ENCODE measurements at places on chromosomes 5 and 9.

DNA sequence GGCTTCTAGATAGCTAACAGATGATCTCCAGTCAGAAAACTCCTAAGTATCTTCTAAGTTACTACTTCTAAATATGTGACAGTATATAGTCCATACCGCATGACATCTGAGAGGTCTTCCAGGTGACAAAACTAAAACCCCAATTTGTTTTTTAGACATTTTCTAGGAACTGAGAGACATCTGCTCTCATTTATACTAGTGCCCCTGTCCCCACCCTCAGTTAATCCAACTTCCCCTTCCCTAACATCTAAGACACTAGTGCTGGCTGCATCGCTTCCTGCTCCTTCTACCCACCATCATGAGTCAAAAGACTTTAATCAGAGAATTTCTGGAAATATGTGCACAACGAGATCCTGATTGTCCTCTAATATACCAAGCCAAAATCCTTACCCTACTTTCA lies 37.9 kb downstream of the FBXW11 start:
- no peak for DNase-seq

GRCh38 chr5:155275222-155275621 lies 261.7 kb downstream of the KIF4B start:
- DNase-seq = no peak

DNA sequence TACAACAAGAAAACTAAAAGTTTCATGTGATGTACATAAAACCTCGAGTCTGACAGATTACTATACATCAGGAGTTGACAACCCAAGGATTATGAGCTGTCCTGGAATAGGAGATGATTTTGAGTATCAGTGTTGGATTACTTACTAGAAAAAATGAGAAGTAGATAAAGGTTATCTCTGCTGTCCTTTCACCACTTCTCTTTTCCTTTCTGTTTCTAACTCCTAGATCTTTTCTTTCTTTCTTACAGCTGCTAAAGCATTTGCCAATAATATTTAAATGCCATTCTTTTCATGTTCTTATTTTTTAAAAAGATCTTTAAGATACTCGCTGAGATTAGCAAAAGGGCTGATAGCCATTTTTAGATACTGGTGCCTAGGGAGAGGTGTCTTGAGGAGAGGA lies 14.8 kb downstream of the RBM27 start:
- no peak for DNase-seq

DNA sequence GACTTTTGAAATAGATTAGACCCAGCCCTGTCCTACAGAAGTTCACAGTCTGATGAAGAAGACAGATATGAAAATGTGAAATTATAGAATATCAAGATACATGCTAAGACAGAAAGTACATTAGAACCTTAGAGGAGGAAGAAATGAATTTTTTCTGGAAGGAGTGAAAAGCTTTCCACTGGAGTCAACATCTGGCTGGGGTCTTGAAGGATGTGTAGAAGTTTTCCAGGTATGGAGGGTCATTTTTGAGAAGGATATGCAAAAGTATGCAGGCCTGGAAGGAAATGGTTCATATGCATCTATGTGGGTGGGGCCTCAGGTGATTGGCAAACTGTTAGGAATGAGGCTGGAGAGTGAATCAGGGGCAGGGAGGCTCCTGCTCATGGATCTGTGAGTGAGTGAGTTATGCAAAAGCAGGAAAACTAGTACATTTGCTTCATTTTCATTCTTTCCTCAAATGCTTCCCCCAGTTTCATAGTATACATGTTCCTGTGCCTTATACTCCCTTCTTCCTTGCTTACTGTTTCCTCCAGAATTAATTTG lies 142.3 kb downstream of the GRIA1 start:
- DNase-seq = no peak

DNA sequence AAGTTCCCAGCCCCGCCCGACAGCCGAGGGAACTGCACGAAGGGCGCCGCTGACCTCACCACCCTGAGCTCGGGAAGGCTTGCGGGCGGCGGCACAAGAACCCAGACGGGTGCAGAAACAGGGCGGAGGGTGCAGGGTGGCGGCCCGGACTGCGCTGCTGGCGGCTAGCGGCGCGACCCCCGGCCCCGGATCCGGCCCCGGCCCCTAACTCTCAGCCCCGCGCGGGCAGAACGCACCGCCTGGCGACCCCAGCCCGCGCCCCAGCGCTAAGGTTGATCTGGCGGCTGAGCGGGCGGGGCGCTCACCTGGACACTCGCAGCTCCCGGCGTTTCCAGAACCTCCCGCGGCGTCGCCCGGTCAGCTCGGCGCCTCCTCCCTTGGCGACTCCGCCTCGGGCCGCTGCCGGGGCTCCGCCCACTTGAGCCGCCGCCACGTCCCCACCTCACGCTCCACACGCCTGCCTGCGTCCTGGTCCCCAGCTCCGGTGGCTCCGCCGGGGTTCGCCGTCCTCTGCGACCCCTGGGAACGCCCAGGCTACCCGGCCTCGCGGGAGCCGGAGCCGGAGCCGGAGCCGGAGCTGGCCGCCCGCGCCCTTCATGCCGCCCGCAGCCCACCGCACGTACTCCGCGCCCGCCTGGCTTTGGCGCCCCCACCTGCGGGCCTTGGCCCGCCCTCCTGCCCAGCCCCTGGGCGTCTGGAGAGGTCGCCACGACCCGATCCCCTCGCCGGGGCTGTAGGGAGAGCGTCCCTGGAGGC lies at the start of gene P4HA2:
TSS of gene P4HA2 (minus strand) at position 369 of the 756 bp plus-strand sequence. CDS start 9,227 bp downstream, outside the sequence.
- no peak for DNase-seq

DNA sequence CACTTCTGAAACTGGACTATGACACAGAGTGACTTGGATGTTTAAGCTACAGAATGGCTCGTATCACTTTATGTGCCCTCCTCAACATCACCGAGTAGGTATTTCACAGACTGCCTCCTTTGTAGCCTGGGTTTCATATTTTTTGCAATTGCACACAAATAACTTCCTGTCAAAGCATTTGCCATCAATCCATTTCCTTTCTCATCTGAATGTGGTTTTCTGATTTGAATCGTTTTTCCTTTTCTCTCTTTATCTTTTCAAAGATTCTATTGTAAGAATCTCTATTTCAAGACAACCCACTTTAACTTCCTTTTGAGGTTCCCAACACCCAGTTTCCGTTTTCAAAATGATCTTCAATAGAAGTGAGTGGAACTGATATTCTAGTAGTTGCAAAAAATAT lies 563.8 kb upstream of the ARRDC3 start:
- no peak for DNase-seq

DNA sequence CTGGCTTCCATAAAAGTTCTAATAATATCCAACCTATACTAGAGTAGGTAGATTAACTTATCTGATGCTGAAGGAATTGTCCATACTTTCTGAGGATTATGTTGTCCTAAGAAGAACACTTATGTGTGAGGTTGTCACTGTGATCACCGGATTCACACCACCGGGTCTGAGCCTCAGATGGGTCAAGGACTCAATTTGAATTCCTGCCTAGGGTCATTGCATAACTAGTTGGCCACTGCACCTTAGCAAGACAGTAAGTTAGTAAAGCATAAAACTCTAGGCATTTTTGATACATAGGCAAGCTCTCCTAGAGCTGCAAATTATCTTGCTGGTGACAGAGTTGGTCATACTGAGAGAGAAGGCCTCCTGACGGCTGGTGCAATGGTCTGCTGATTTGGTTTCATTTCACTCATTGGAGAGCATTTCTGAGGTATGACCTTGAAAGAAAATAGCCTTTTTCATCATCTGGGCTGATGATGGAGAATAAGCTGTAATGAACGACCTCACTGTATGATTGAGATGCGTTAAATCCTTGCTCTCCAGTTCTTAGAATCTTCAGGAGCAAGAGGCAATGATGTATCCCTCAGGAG lies 72.0 kb upstream of the CKMT2 start:
- DNase-seq = no peak

- DNase-seq = no peak
Observed at GRCh38 chr9:80501635-80502034, 929.9 kb downstream of the TLE4 start.

GRCh38 chr9:88816141-88816540 lies 175.1 kb upstream of the S1PR3 start:
- no peak for DNase-seq

DNA sequence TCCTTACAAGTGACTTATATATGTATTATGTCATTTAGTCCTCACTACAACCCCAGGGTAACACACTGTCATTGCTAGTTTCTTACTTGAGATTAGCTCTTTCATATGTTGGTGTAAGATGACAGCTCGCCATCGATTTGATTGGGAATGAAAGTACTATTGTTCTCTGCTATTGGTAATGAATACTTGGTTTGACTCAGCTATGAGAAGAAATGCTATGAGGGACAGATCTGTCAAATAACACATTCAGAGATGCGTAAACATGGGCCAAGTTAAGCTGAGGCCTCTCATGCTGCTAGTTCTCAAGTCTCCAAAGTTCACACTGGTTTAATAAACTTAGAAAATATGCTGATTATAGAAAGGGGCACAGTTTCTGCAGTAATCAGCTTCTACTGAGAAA lies 142.7 kb downstream of the SGCD start:
- no peak for DNase-seq

DNA sequence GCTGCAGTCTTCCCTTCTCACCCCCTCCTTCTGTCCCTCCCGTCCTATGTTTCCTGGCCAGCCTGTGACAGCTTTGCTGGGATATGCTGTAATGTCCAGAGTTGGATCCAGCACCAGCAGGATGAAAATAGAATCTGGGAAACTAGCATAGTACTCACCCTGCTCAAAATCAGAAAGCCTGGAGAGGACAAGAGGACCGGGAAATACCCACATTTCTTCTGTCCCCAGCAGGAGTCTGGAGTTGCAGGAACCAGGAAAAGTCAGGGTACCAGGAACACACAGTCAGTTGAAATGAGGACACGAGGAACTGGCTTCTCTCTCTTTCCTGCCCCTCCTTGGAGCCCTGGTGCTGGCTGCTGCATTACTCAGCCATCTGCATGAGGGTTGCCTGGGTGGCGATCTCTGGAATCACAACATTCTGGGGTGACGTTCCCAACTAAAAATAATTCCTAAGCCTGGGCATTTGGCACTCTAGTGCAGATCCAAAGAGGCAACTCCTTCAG lies 59.6 kb upstream of the NFIL3 start:
- DNase-seq = no peak

GRCh38 chr9:81032831-81033230 lies 656.5 kb downstream of the TLE1 start:
- DNase-seq = no peak

- no peak for DNase-seq
Observed at GRCh38 chr5:1974501-1975405, 92.0 kb upstream of the IRX4 start.

DNA sequence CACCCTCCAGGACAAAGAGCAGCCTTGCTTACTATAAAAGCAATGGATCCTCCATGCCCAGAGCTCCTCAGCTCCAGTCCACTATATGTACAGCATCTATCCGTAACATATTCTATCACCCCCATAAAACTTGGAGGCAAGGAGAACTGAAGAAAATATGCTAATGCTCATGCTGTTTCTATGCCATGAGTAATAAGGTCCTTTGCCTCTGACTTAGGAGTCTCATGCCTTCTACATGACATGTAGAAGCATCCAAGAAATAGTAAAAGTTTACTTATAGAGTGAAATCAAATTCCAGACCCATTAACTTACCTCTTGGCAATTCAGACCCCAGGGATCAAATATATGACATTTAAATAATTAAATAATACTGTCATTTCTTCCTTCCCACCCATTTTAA lies 33.7 kb downstream of the SSBP2 start:
- no peak for DNase-seq

GRCh38 chr5:173458828-173459609 lies 130.8 kb upstream of the STC2 start:
- DNase-seq = no peak

DNA sequence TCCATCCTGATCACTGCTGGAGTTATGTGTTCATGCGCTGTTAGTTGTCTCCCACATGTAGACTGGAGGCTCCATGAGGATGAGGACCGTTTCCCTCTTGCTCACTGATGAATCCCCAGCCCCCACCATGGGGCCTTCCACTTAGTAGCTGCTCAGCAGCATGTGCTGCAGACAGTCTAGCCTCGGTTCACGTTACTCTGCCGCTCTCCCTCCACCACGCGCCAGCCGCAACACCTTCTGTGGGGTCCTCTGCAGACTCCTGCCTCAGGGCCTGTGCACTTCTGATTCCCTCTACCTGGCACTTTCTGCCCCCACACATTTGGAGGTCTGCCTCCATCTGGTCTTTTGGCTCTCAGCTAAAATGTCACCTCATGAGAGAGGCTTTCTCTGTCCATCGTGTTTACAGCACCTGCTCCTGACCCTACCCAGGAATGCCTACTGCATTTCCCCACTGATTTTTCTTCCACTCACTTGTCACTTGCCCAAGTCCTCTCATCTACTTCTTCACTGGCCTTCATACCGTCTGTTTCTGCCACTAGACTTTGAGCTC lies 36.3 kb downstream of the STK10 start:
- DNase-seq = no peak

GRCh38 chr9:19998153-19998552 lies 209.3 kb upstream of the SLC24A2 start:
- no peak for DNase-seq

DNA sequence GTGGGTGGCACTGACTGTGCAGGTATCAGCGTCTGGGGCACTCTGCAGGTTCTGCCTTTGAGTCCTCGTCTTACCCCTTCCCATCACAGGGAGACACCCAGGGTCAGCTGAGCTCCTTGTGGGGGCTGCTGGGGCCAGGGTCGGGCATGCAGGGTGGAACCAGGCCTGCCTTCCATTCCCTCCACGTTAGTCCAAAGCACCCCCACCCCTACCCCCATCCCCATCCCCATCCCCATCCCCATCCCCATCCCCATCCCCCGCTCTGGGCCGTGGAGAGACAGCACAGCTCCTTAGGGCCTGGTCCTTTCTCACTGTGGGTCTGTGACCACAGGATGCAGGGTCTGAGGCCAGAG lies 1.6 kb upstream of the PITX1 start:
- DNase-seq = no peak

DNA sequence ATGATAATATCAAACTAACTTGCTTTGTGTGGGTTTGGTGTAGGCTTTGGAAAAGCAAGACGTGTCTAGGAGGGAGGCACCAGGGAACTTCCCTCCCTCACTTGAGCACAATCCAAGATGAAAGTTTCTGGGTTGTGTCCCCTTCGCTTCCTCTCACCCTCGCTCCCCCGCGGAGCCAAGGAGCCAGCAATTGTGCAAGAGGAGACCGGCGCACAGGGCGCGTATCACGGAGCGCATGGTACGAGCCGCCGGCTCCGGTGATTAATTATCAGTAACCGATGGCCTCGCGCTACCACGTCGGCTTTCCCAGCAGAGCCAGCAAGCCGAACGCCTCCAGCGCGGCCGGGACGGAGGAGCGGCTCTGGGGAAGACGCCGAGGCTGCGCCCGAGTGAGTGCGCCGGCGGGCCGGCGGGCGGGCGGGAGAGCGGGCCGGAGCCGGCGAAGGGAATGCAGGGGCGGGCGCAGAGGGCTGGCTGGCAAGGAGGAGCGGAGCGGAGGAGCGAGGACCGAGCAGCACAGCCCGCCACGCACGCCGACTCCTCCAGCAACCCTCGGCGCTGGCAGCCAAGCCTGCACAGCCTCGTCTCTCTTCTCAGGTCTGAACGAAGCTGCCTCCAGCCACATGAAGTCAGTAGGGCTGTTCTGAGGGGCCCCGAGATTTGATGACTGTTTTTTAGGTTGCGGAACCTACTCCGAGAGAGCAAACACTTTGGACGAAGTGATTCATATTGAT lies 143.6 kb downstream of the BNC2 start:
- DNase-seq = no peak

GRCh38 chr5:141865406-141865805 lies 12.8 kb downstream of the PCDH1 start:
- DNase-seq = no peak

Data from activated CD8-positive, alpha-beta memory T cell treated with anti-CD3 and anti-CD28 coated beads for 1 hour (primary cell).